ENCODE measurements at places on chromosomes 2 and 18.

DNA sequence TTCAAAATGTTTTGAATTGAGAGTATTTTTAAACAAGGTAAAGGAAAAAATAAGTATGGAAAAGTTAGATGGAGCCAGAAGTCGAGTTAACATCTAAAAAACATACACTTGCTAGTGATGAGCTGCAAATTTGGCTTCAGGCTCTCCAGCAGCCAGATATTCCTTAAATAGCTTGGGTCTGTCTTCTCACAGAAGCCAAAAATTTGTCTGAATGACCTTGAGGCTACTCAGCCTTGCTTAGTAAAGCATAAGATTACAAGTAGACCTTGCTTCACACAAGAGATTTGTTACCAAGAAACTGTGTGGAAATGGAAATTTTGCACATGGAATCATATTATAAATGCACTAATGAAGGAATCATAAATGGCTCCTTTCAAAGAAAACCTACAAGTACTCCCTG, 40.8 kb upstream of the GRB14 start:
- no peak for DNase-seq

DNA sequence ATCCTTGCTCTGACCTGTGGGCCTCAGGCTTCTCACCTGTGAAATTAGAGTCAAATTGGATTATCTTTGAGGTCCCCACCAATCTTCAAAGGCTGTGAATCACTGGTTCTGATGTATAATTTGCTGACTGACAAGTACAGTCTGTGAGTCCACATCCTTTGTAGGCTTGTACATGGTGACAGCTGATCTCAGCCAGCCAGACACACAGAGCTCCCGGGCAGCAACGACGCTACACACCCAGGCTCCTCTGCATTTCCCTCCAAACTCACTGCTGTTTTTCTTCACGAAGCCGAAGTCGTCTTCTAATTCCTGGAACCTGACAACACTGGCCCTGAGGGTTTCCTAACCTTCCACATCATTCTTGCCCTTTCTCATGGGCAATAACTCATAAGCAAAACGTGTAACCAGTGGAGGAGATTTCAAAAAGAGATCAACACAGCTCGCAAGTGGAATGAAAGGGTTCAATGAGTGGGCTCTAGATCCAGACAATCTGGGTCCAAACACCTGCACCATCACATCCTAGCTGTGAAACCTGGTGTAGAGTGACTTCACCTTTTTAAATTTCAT, 37.9 kb upstream of the EVA1A start:
- no peak for DNase-seq

DNA sequence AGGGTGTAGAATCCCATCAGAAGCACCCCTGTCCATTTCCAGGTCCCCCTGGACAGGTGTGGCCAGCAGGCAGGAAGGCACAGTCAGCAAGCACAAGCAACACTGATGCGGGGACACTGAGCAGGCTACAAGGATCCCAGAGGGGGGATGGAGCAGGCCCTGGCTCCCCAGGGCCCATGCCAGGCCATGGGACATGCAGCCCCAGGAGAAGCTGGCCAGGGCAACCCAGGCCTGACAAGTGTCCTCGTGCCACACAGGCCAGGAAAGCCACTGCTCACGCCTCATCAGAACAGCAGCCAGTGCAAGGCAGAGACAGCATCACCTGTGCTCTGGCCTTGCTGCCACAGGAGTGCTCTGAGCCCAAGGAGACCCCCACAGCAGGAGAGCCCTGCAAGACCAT, 14.1 kb upstream of the GPC1 start:
- DNase-seq, result no peak

GRCh38 chr2:26316845-26317244, 29.1 kb upstream of the SELENOI start:
- no peak for DNase-seq

- DNase-seq, result no peak
Observed at GRCh38 chr2:23669413-23670244, 257.3 kb downstream of the ATAD2B start.

- DNase-seq, result no peak
Observed at GRCh38 chr2:41111836-41112627, 660.1 kb upstream of the SLC8A1 start.

DNA sequence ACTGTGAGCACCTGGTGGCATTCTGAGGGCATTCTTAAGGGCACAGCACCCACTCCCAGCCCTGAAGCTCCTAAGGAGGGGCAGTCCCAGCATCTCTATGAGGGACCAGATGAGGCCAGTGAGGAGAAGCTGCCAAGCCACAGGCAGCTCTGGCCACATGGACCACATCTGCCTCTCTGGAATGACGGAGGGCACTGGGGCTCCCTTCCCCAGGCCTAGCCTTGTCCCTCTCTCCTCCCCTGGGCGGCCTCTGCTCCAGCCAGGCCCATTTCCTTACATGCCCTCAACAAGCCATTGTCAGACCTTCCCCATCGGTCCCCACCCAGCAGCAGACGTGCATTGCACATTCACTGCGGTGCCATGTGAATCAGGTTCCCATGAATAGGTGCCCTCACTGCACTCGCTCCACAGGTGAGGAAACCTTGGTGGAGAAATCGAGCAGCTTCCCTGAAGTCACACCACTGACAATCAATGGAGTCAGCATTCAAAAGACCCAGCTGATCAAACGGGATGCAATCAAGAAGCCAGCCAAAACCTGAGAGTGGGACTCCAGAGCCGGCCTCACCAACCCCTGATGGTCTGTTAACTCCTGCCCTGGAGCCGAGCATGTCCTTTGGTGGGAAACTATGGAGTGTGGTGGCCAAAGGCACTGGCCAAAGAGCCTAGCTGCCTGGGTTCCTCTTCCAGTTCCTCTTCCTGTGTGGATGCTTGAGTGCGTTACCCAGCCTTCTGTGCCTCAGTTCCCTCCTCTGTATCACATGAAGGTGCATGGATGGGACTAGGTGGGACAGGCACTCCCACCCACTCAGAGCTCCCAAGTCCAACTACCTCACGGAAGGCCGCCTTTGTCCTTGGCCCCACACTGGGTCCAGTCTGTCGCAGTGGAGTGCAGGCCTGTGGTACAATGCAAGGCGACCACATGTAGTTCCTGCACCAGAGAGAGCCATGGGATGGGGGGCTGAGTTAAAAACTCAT, 147.3 kb downstream of the ZFP36L2 start:
- no peak for DNase-seq

DNA sequence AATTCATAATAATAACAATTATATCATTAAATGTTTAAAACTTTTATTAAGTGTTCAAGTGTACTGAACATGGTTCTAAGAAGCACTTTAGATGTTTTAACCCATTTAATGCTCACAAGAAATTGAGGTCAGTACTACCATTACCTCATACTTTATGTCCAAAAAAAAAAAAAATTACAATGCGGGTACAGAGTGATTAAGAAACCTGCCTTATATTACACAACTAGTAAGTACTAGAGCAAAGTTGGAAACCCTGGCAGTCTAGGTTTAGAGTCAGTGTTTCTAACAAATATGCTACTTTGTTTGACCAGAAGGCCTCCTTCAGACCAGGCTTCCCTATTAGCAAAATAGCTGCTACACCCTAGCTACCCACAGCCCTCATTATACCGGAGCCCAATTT, 28.5 kb downstream of the PLEKHM3 start:
- DNase-seq, result no peak

DNA sequence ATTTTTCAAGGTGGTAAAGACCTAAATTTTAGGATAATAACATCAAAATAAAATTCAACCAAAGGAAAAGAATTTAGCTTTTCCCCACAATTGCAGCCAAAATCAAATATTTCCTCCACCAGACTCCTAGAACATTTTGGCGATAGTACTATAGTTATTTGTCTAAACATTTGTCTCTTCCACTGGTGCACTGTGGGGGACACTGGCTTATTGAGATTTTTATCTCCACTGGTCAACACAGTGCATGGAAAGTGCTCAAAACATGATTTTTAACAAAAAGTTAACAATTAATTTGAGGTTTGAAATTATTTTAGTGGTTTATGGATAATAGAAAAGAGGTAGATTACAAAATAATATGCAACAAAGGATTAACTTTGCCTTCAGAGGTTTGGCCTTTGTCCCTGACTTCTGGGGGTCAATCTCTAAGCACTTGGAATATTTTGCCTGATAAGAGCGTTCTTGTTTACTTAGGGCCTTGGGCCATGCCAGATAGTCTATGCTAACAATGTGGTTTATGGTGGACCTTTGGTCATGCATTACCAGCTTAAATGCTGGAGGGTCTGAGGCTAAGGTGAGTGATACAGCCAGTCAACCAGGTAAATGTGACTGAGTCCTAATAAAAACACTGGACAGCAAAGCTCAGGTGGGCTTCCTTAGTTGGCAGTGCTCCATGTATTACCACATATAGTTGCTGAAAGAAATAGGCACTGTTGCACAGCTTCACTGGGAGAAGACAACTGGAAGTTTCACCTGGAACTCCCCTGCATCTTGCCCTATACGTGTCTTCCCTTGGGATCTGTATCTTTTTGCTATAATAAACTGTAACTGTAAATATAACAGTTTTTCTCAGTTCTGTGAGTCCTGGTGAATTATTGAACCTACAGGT, 67.2 kb upstream of the SATB2 start:
- DNase-seq, result no peak

GRCh38 chr18:23716966-23717365, 27.7 kb downstream of the LAMA3 start:
- DNase-seq, result no peak

DNA sequence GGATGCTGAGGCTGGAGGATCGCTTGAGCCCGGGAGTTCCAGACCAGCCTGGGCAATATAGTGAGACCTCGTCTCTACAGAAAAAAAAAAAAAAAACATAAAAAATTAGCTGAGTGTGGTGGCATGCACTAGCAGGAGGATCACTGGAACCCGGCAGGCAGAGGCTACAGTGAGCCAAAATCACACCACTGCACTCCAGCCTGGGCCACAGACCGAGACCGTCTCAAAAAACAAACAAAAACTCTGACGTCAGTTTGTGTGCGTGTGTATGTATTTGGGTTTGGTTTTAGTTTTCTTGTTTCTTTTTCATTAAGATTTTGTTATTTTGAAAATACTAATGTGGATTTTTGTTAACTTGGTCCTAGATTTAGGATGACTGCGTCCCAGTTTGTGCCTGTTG, 19.0 kb downstream of the CEP68 start:
- DNase-seq, result no peak

GRCh38 chr2:62147610-62148301, 48.2 kb upstream of the B3GNT2 start:
- DNase-seq, result no peak

DNA sequence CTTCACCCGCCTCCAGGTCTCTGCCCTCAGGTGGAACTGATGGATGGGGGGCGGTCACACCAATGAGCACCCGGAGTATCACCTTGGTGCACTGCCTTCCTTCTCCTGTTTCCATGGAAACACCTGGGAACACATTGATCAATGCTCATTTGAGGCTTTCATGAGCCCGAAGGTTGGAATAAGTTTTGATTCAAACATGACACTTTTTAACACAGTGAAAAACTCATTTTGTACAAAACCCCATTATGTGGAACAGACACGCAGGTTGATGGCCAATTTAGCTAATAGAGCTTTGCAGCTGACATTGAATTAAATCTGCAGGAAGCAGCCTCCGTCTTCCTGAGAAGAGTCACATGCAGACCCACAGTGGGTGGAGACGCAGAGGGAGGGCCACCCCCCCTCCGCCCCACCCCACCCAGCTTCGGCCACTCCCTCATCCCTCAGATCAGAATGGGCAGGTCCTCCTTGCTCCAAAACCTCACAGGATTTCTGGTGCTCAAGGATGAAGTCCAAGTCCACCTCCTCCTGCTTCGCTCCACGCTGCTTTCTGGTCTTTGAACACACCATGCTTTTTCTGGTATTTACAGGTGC, 96.0 kb upstream of the MYCN start:
- no peak for DNase-seq

GRCh38 chr2:179201869-179202268, 62.8 kb downstream of the SESTD1 start:
- no peak for DNase-seq

- no peak for DNase-seq
Observed at GRCh38 chr18:48866856-48867255, 83.9 kb downstream of the SMAD7 start.

DNA sequence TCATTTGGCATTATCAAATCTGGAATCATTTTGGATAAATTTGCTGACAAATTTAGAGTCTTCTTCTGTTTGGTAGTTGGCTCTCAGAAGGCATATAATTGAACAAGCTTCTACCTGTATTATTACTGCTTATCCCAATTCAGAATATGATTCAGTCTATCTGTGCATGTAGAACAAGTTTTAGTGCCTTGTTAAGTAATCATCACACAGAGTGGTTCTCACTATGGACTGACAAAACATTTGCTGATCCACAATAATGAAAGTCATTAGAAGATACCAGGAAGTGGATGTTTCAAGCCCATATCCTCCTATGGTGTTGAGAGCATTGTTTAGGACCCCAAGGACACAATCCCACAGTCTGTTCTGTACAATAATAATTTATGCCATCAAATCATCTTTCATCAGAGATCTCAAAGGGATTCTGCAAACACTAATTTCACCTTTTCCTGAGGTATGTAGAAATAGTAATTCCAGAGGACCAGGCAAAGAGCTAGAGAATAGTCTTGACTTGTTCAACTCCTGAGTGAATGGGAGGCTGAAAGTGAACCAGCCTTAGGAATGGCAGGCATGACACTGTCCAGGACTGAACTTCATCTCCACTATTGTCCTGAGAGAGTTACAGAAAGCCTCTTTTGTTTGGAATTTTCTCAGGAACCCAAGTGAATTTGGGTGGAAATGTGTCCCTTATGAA, 29.6 kb upstream of the DSC1 start:
- no peak for DNase-seq

- no peak for DNase-seq
Observed at GRCh38 chr2:241592126-241592845, 33.7 kb downstream of the BOK start.

DNA sequence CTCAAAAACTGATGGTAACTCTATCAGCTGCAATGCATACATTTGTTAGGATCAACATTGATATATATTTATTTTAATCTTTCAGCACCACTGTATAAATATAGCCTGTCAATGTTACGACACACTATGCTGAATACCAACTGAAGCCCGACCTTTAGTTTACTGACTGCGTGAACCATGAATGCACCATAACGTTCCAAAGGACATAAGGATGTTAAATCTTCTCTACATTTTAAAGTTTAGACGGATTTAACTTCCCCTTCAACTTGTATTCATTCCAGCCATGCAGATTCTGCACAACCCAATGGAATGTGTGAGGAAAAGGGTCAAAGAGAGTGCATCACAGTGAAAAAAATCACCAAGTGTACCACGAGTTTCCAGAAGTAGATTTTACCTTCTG, 489.5 kb downstream of the IRS1 start:
- DNase-seq, result no peak

Data from stimulated activated CD4-positive, alpha-beta T cell treated with anti-CD3 and anti-CD28 coated beads, Interleukin-12 subunit alpha, Interleukin-12 subunit beta, amount 100 ng/mL, for 4 hours (primary cell).